Stomach (tissue), 19 donors: ENCODE measurements at places on chromosomes 4 and X. TPM values are rescaled to one million over a fixed set of nuclear protein-coding genes. Genes with fewer than 3 reads are reported as not detected.

GRCh38 chr4:40179360-40179759, 17.5 kb upstream of the RHOH start:
- no peak overlapping the region for H3K4me3 ChIP-seq
- H3K27me3 ChIP-seq = no peaks in the 10 kb centered on the region
- no peaks in the 10 kb centered on the region for H3K4me1 ChIP-seq
- no peaks in the 10 kb centered on the region for H3K36me3 ChIP-seq

GRCh38 chr4:173543266-173543665, 13.2 kb upstream of the HAND2 start:
- peaks cover 30% of the 10 kb centered on the region for H3K27me3 ChIP-seq
- no peak overlapping the region for H3K4me3 ChIP-seq
- H3K36me3 ChIP-seq = no peaks in the 10 kb centered on the region
- peaks cover 4% of the 10 kb centered on the region for H3K4me1 ChIP-seq
- H3K27ac ChIP-seq = no peak overlapping the region
- no peak for DNase-seq

GRCh38 chr4:176525576-176525975, 205.8 kb downstream of the SPCS3 start:
- H3K27ac ChIP-seq = no peak overlapping the region
- no peak for DNase-seq
- no peak overlapping the region for H3K4me3 ChIP-seq

DNA sequence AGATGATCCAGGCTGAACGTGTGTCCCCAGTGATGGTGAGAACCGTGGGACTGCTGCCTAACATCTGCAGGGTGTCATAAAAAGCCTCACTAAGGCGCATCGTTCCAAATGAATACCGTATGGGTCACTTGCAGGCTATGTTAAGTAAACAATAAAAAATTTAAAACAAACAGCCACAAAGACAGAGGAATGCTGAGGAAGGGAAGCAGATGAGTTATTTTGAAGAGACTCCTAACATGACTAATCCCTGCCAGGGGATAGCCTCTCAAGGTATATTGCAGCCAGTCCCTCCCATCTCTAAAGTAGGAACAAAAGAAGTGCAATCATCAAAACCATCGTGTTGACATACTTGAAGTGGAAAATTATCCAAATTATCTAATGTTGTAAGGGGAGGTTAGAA, 83.8 kb downstream of the UNC5C start:
- H3K27ac ChIP-seq = no peak overlapping the region
- DNase-seq = no peak
- H3K4me3 ChIP-seq = no peak overlapping the region

DNA sequence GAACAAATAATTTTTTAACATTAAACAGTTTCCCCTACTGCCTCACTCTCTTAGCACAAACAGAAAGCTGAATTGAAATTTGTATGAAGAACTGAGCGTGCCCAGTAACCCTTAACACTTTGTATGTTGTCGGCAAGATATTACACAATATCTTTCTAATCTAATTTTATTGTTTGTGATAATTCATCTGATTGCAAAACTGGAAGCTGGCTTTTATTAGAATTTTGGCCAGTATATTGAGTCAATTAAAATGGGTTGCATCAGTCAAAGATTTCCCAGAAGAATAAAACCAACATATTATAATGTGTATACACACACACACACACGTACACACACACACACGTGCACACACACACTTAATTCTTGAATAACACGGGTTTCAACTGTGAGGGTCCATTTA, 2332.1 kb downstream of the PCDH7 start:
- no peaks in the 10 kb centered on the region for H3K4me1 ChIP-seq
- H3K4me3 ChIP-seq = no peak overlapping the region
- H3K36me3 ChIP-seq = no peaks in the 10 kb centered on the region
- no peaks in the 10 kb centered on the region for H3K27me3 ChIP-seq

DNA sequence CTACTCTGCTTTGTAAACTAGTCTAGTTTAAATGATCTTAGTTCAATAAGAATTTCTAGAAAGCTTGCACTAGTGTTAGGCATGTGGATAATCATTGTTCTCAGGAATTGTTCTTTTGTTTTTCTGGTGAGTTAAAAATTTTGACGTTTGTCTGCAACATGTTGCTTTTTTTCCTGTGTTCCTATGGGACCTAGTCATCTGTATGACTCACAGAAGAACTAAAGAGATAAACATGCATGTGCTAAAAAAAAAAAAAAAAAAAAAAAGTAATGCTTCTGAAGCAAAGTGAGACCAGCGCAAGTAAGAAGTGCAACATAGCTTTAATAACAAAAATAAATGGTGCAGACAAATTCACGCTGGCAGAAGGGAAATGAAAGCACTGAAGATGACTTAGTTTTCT, 471.2 kb downstream of the IQCM start:
- no peak for DNase-seq
- H3K36me3 ChIP-seq = no peaks in the 10 kb centered on the region
- H3K27me3 ChIP-seq = no peaks in the 10 kb centered on the region
- no peak overlapping the region for H3K27ac ChIP-seq

DNA sequence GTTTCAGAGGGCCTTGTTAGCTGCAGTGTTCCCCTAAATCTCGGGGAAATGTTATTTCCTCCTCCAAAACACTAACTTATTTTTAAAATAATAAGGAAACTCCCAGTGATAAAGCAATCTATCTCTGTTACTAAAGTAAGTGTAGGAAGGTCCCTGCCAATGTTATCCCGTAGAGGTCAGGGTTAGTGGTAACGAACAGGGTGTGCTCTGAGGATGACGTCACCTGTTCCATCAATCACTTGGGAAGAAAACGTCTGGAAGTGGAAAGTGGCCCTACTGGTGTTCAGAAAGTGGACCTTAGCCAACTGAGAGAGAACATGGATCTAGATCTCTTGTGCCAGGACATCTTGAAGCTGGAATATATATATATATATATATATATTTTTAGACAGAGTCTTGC, 249.5 kb downstream of the BCOR start:
- H3K4me1 ChIP-seq = no peaks in the 10 kb centered on the region
- H3K27me3 ChIP-seq = no peaks in the 10 kb centered on the region
- peak; percentile 77 for DNase-seq
- no peak overlapping the region for H3K4me3 ChIP-seq

DNA sequence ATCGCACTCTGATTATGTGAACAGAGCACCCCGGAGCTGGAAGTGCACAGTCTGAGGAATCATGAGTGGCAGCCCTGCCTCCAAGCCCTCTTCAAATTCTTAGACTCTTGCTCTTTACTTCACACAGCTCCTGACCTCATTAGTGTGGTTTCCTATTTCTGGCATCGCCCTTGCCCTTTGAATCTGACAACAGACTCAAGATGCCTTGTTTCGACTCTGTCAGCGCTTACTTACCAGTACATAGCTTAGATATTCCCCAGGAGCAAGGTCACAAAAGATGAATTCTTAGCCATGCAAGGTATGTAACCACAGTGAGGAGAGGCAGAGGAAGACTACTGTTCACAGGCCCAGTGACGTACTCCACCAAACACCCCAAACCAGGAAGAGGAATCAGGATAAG, 167.2 kb downstream of the KDR start:
- no peaks in the 10 kb centered on the region for H3K27me3 ChIP-seq
- no peaks in the 10 kb centered on the region for H3K4me1 ChIP-seq
- H3K36me3 ChIP-seq = no peaks in the 10 kb centered on the region

Gene KIT
- total RNA-seq = 34.8 TPM

Gene SORBS2
- total RNA-seq = 102 TPM

Gene HAND2
- total RNA-seq = 40.8 TPM

Gene SHROOM3
- 84.0 TPM for total RNA-seq

Gene TRAM1L1
- total RNA-seq = not detected

Gene SMR3A
- total RNA-seq = not detected

Gene UGT2B10
- 0.29 TPM for total RNA-seq

Gene TNIP2
- 18.7 TPM for total RNA-seq

Gene DCHS2
- 9.7 TPM for total RNA-seq

Gene GRIA3
- not detected for total RNA-seq

Gene GAB3
- 7.7 TPM for total RNA-seq
